ENCODE measurements at places on chromosomes 16 and 17.

DNA sequence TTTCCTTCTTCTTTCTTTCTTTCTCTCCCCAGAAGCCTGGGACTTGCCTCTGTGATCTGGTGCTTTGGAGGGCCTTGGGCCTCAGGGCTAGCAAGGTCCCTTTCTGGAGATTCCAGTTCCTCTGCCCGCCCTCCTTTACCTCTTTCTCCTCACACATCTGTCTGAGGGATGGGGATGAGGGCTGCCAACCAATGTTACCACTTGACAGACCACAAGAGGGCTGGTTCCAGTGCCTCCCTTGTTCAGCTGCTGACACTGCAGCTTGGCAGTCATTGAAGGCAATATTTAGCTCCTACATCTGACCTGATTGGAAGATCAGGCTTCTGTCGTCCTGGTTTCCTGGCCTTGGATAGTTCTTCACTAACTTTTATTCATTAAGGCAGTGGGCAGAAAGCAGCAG, 3.6 kb upstream of the ZNF652 start:
- no peak for DNase-seq

DNA sequence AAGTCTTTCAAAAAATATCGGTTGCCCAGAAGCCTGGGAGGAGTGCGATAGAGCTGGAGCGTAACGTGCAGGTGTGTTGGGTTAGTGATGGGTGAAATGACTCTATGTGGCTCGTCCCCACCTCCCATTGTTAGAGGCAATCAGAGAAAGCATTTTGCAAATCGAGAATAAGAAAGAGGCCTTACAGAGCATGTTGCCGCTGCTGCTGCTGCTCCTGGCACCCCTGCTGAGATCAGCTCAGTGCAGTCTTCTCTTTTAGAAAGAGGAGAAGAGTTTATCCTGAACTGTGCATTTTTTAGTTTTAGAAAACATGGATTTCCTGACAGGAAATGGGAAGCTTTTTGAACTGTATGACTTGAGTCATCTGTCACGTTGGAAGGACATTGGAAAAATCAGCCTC, 774.5 kb upstream of the RBFOX1 start:
- no peak for DNase-seq

DNA sequence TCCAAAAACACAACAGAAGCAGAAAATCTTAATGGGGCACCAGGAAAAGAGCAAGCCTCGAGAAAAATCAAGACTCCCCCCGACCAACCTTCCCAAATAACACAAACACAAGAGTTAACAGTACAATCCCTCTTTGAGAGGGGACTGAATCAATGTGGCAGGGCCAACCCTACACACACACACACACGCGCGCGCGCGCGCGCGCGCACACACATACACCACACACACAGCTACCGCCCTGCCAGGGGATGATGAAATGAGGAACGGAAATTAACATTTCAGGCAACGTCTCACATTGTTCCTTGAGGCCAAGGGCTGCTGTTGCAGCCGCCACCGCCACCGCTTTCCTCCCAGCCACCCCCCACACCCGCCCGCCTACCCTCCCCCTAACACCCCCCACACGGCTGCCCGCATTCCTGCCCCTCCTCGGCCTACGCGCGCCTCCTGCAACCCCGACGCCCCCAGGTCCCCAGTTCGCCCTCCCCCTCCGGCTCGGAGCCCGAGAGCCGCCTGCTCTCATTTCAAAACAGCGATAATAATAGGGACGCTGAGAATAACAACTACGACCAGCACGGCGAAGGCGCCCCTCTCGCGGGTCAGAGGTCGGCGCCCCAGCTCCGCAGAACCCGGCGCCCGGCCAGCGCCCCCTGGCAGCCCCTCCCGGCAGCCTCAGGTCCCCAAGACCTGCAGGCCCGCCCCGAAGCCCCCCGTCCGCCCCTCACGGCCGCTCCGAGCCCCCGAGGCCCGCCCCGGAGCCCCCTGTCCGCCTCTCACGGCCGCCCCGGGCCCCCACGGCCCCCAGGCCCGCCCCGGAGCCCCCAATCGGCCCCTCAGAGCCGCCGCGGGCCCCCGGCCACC, 1.1 kb downstream of the ANKRD11 start:
- peak; percentile 67 for DNase-seq

GRCh38 chr17:68662037-68662432, 60.9 kb upstream of the FAM20A start:
- DNase-seq, result no peak

DNA sequence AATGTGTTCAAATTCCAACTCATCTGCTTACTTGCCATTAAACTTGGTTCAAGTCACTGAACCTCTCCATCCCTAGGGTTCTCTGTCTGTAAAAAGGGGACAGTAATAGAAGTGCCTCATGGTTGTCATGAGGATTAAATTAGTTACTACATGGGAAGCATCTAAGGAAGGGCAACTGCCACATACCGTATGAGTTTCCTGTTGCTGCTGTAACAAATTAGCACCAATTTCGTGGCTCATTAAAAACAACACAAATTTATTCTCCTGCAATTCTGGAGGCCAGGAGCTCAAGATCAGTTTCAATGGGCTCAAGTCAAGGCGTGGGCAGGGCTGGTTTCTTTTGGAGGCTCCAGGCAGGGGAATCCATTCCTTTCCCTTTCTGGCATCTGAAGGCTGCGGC, 18.6 kb downstream of the CD300LF start:
- DNase-seq, result no peak

DNA sequence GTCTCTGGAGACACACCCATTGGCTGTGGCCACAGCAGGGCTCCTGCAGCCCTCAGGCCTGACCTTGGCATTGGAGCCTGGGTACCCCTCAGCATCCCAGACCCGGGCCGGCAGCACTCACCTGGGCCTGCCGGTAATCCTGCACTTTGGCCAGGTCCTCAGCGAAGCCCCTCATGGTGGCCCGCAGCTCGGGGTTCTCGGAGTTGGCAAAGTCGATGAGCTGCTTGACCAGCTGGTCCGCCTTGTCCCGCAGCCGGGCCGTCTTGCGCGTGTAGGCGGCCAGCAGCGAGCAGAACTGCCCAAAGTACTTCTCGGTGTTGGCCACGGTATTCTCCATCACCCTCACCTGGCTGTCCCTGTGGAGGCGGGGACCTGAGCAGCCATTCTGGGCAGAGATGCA, 2.2 kb downstream of the CIBAR2 start:
- no peak for DNase-seq

DNA sequence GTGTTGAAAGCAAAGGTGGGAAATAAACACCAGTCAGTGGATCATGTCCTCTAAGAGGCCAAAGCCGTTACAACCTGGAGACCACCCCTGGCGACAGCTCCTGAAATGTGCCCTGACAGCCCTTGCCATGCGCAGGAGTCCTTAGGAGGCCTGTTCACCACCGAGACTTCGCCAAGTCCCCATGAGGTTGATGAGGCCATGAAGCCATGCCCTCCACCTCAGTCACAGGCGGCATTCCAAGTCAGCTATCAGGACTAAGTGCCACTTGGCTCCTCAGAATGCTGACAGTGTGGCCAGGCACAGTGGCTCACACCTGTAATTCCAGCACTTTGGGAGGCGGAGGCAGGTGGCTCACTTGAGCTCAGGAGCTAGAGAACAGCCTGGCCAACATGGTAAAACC, 27.1 kb downstream of the ADAM11 start:
- no peak for DNase-seq

- no peak for DNase-seq
These were observed 106.3 kb upstream of the SIAH1 start for GRCh38 chr16:48491517-48491916.

DNA sequence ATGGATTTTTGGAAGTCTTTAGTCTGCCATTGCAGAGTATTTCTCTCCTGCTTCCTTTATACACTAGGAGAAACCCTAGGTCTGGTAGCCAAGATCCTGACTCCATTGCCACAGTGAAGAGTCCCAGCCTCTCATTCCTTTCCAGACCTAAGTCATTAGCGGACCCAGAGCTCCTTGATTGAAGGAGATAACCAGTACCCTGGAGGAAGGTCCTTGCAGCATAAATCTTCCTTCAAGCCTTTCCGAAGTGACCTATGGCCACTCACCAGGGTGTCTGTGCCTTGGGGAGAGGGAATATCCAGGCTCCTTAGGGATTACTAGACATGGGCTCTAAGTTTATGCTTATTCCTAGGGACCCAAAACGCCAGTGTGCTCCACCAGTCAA, 35.8 kb downstream of the BCL7C start:
- DNase-seq, result no peak

DNA sequence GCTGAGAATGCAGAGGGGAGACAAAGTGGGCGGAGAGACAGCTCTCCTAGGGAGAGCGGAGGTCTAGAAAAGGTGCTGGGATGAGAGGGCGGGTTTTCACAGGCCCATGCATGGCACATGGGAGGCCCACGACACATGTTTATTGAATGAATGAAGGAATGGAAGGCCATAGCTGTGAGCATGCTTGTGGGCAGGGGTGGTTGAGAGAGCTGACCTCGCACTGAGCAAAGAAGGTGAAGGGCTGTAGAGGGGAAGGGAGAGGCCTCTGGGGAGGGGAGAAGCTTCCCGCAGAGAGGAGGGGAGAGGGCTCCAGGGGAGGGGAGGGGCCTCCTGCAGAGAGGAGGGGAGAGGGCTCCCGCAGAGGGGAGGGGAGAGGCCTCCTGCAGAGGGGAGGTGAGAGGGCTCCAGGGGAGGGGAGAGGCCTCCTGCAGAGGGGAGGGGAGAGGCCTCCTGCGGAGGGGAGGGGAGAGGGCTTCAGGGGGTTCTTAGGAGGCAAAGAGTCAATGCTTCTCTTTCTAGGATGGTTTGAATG, 27.3 kb downstream of the SDK2 start:
- no peak for DNase-seq

DNA sequence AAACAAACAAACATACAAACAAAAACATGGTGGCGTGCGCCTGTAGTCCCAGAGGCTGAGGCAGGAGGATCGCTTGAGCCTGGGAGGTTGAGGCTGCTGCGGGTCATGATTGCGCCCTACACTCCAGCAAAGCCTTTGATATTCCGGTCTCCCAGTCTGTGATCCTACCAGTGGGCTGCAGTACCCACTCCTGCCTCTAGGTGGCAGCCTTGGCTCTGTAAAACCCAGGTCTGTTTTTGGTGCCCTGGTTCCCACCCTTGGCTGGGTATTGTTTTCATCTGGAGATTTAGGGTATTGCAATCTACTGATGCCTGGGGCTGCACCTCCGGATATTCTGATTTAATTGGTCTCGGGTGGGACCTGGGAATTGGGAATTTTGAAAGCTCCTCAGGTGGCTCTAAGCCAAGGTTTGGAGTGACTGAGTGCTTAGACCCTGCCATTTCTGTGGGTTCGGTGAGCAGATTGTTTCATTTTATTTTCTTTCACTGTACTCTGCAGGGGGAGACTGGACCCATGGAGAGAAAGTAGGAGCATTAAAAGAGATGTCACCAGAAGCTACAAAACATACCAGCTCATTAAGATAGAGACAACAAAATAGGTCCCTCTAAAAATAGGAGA, 40.5 kb downstream of the MYH3 start:
- peak; percentile 41 for DNase-seq

DNA sequence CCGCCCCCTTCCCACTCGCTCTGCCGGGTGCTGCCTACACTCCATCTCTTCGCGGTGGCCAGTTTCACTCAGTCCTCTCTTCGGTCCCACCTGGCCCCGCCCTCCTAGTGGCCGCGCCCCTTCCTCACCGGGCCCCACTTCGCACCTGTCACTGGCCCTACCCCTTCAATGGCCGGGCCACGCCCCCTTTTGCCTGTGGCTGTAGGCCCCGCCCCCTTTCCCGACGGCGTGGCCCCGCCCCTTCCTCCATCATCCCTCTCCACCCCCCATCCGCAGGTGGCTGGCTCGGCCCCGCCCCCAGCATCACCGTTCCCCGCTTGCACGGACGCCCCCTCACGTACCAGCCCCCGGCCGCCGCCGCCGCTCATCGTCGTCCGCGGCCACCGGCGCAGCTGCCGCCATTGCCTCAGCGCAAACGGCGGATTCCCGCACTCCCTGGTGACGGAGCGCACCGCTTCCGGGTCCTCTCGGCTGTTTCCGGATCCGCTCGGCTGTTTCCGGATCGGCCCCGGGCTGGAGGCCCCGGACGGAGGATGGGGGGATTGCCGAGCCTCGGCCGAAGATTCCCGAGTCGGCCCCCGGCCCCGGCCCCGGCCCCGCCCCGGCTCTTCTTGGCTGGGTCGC, at the start of gene RABEP2:
TSS of gene RABEP2 (minus strand) at position 477 of the 624 bp plus-strand sequence. CDS start at position 402, 75 bp downstream.
- DNase-seq, result peak; percentile 99

GRCh38 chr16:72380283-72380682, 208.3 kb upstream of the PMFBP1 start:
- no peak for DNase-seq

DNA sequence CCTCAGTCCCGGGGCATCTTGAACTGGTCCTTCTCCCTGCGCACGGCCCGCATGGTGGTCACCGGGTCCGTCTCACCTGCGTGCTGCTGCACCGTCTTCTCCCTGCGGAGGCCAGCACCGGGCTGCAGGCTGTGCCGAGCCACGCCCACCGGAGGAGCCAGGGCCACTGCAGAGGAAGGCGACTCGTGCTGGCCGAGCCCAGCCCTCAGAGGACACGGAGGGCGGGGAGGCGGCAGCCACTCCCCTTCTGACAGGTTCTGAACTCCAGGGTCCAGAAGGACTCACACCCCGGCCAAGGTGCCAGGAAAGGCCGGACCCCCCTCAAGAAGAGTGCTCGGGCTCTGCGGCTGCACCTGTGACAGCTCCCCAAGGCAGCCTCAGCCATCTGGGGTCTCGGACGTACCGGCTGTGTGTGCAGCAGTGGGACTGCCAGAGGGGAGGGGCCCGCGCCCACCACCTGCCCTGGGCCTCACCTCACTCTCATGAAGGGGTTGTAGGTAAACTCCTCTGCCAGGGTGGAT, 15.8 kb upstream of the IGFALS start:
- no peak for DNase-seq

DNA sequence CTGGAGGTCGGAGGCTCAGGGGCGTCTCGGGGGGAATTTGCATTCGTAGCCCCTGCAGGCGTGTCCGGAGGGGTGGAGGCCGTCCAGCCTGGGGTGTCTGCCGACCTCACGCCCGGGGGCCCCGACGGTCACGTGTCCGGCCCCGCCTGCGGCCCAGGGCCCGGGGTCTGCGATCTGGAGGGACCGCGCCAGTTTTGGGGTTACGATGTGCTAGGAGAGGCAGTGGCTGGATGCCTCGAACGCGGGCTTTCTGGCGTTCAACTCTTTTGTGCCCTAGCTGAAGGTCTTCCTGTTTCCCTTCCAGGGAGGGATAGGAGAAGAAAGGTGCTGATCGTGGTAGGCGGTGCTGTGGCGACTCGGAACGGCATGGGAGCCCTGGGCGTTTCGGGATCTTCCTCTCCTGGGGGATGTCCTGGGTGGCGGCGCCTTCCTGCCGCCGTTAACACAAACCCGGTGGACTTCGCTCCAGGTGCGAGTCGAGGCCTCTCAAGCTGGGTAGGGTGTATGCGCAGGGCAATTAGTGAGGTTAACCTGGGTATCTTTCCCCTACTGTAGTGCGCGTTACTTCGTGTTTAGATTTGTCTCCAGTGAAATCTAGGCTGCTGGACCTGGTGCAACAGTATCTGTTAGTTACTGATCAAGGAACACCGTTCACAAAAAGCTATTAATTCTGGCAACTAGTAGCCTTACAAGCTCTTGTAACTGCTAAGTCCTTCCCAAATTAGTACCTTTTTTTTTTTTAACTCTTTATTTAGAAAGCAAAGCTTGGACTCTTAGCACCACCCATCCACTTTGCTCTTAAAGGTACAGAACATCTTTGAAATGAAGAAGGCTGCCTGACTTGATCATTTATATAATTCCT, 1.3 kb downstream of the AKAP1 start:
- DNase-seq, result no peak

- DNase-seq, result no peak
These were observed 1.6 kb upstream of the GAST start for GRCh38 chr17:41710472-41711090.

Measured in activated CD8-positive, alpha-beta memory T cell treated with anti-CD3 and anti-CD28 coated beads for 48 hours (primary cell).